ENCODE measurements at places on chromosomes 7 and 10.

DNA sequence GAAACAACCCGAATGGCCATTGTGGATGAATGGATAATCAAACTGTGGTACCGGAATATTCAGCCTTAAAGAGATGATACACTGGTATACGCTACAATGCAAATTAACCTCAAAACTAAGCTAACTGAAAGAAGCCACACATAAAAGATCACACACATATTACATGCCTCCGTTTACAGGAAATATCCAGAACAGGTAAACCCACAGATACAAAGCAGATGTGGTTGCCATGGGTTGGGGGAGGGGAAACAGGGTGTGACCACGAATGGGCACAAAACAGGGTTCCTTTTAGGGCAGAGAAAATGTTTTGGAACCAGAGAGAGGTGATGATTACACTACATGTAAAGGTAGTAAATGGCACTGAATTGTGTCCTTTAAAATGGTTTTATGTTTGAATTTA is 16.6 kb downstream of the ESYT2 start:
- DNase-seq, result no peak

DNA sequence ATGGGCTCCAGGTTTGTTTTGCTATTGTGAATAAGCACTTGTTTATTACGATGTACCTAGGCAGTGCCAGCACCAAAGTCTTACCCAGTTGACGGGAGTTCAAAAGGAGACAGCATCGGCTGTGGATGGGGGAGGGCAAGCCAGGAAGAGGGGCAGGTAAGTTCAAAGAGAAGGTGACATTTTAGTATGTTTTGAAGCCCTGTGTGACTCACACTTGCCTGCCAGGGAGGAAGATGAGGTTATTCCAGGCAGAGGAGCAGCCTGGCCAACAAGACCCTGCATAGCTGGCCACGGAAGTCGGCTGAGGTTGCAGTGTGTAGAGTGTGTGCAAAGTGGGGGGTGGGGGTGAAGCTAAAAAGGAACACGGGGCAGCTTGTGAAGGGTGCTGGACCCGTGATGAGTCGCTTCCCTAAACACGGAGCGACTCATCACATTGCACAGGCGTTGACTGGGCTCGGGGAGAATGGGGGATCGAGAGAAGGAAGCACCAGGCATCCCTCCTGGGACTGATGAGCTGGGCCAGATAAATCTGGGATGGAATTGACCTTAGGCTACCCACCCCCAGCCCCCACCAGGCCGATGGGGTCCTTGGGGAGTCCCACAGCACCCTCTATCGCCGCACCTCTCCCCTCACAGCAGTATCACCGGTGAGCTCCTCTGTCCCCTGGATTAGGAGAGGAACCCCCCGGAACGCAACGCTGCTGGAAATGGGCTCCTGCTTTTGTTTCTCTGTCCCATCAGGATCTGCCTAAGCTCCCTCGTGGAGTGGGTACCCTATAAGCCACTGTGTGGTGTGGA is 97.9 kb upstream of the IKZF1 start:
- DNase-seq, result no peak

GRCh38 chr10:132376394-132376851 is 20.6 kb upstream of the PWWP2B start:
- no peak for DNase-seq

DNA sequence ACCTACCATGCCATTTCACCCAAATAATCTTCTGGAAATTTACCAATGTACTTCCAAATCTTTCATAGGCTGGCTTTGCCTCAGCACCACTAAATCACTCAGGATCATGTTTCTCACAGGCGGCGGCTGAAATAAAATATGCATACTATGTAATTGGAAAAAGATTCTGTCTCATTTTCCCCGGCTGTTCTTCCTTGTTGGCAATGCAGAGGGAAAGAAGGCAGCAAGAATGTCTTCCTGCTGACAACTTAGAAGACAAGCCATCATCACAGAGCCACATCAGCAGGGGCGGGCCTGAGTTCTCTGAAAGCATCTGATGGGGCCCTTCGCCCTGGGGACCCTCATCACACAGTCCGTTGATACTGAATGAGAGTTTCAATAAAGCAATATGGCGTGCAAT is 39.2 kb upstream of the COL1A2 start:
- DNase-seq, result peak; percentile 65

- DNase-seq, result no peak
Measured at GRCh38 chr10:114246679-114247305, 7.7 kb downstream of the VWA2 start.

GRCh38 chr10:22345301-22346095 is at the start of gene SPAG6:
SPAG6 (plus strand) TSS chr10:22345496; CDS start chr10:22345612, 116 bp downstream.
- no peak for DNase-seq

DNA sequence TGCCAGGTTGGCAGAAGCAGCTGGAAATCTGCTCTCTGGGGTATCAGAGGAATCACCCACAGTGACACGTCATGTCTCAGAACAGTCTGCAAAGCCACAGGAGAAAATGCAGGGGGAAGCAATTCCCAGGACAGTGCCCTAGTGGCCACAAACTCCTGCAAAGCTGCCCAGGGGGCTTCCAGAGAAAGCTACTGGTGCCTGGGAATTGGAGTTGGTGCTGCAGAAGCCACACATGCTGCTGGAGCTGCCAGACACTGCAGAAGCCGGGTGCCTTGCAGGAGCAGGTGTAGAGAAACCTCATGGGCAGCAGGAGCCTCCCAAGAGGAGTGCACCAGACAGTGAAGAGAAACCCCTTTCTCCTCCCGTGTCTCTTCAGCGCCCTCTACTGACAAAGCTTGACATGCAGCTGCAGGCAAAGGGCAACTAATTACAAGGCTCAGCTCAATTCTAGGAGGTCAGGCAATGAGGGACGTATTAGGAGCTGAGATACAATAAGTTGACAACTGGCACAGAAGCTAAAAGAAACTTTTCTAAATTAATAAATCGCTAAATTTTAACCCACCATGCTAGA is 30.2 kb upstream of the NUB1 start:
- no peak for DNase-seq

DNA sequence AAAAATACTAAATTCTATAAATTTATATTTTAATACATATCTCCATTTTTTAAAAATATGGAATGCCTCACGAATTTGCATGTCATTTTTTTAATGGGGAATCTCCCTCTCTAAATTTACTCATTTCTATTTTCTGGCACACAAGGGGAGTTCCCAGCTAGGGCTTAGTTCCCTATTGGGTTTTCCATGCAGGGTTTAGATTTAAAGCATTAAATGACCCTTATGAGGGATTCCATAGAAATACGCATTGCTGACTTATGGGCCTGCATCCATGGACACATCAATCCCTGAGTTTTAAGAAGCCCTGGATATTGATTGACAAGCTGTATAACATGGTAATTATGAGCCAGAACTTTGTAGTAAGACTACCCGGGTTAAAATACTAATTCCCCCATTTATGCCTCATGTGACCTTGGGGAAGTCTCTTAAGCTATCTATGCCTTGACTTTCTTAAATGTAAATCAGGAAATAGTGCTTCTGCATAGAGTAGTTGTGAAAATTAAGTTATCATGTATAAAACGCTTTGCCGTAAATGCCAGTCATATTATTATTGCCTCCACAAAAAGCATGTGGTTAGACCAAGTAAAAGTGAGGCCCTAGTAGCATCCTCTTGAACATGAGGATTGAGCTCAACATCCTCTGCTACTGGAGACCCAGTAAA is 78.8 kb upstream of the ANKRD1 start:
- DNase-seq, result no peak

GRCh38 chr7:46385662-46386309 is 464.7 kb upstream of the IGFBP3 start:
- peak; percentile 96 for DNase-seq

DNA sequence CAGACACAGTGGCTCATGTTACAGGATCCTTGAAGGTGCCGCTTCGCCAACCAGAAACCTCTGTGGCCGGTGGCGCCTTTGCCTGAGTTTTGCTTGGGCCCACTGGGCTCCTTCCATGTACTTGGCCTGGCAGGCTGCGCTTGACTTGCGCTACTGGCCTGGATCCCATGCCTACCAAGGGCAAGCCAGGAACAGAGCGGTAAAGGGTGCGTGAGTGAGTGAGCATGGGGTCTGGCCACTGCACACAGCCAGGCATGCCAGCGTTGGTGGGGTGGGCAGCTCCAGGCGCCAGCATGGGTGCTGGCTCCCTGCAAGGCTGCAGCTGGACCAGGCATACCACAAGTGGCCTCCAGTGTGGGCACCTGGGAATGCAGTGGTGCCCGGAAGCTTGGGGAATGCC is 16.3 kb upstream of the TSPAN15 start:
- DNase-seq, result no peak

DNA sequence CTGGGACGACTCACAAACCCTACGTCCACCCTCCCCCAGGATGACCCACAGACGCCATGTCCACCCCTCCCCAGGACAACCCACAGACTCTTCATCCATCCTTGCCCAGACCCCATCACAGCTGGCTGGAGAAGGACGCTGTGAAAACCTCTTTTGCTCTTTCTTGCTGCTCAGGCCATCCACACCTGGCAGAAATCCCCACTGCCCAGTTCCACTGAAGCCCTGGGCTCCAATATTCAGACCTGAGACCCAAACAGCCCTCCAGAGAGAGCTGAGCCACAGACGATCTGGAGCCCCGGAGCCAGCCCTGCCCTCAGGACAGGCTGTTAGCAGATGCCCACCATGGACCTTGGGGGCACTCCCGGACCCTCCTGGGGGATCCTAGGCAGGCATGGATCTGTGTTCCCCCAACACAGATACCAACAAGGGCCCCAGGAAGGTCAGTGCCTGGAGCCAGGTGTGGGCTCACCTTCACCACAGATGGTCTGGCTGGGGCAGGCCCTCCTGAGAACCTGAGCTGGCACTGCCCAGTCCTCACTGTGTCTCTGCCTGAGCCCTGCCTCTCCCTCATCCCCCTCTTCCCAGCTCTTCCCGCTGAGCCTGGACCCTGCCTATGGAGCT is 226.2 kb downstream of the PTPRN2 start:
- DNase-seq, result no peak

GRCh38 chr7:79893991-79894390 is 240.6 kb upstream of the GNAI1 start:
- peak; percentile 60 for DNase-seq

DNA sequence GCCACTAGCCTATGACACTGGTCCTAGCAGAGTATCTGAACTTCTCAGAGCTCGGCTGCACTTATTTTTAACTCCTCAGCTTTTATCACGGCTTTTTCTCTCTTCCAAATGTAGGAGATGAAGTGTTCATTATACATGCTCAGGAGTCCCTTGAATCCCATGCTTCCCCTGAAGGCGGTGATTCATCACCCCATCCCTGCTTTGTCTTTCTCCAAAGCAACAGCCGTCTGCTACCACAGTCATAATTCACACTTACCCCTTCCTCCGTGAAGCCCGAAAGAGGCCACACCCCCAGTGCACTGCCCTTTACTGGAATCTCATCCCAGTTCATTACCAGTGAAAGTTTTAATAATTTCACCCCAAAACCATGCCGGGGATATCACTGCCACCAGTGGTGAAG is 301.5 kb upstream of the SHH start:
- no peak for DNase-seq

GRCh38 chr10:103501186-103501585 is 7.7 kb downstream of the NEURL1 start:
- no peak for DNase-seq

- DNase-seq, result no peak
Measured at GRCh38 chr10:112666094-112666493, 219.1 kb downstream of the VTI1A start.

DNA sequence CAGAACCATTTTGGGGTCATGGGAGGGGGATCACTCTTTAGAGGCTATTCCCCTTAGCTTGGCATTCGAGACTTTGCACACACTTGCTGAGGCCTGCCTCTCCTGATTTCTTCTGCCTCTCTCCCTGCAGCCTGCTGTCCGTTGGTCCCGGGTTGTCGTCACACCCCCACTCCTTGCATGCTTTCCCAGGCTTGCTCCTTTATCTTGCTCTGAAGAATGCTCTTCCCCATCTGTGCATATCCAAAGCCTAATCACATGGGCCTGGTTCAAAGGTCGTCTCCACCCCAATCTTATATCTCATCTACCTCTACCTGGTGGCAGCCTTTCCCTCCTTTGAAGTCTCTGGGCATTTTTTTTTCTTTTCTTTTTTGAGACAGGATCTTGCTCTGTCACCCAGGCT is 24.3 kb upstream of the EMX2 start:
- DNase-seq, result no peak

DNA sequence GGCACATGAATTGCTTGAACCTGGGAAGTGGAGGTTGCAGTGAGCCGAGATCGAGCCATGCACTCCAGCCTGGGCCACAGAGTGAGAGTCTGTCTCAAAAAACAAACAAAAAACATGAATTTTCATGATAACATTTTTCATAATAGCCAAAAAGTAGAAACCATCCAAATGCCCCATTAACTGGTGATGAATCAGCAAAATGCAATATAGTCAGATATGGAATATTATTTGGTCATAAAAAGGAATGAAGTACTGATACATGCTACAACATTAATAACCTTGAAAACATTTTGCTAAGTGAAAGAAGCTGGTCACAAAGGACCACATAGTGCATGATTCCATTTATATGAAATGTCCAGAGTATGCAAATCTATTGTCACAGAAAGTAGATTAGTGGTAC is 24.5 kb upstream of the VCL start:
- DNase-seq, result no peak

- DNase-seq, result no peak
Measured at GRCh38 chr10:51085204-51085603, 10.9 kb downstream of the PRKG1 start.

GRCh38 chr10:43263551-43264343 is 3.1 kb downstream of the RASGEF1A start:
- DNase-seq, result no peak

- no peak for DNase-seq
Measured at GRCh38 chr7:73308074-73308664, 457 bp downstream of the NSUN5 start.

DNA sequence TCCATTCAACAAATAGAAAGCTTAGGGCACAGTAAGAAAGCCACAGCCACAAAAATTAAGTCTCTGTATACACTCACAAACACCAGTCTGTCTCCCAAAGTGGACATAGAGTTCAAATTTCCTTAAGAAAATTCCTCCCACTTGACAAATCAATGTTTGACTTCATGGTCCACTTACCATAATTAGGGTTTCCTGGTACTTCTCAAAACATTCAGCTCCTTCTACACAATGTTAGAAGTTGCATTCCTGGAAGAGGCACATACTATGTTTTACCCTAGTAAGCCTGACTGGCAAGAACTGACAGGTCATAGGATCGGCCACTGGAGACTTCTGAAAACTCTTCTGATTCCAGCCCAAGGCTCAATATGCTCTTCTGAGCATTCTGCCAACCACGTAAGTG is 70.5 kb downstream of the CPXM2 start:
- no peak for DNase-seq

- no peak for DNase-seq
Measured at GRCh38 chr10:15801641-15802040, 58.7 kb downstream of the MINDY3 start.

All from fibroblast of the aortic adventitia (primary cell).